CD4-positive, alpha-beta T cell treated with Interleukin-6 for 4 hours (primary cell): ENCODE measurements at places on chromosomes 7 and 10.
A peak's percentile ranks its signal among the peaks of the same experiment; 100 is the strongest.

- DNase-seq: no peak
Observed at GRCh38 chr7:49927631-49928030, 154.2 kb downstream of the VWC2 start.

- DNase-seq: no peak
Observed at GRCh38 chr7:157253850-157254249, 83.0 kb upstream of the DNAJB6 start.

DNA sequence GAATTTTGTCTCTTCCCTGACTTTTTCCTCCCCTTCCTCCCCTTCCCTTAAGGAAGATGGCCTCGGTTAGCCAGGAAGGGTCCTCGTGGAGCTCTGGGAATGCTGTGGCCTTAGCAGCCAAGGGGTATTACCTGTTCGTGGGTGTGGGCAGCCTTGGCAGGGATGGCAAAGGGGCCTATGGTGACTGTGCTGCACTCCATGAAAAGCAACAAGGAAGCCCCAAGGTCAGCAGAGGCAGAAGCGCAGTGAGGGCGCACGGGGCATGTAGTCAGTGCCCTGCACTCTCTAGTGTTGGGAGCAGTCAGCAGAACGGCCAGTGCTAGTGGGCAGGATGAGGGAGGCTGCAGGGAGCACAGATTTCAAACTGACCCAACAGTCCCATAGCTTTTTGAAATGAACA lies 191.8 kb downstream of the ADARB2 start:
- no peak for DNase-seq

GRCh38 chr7:55827577-55827976 lies 35.0 kb downstream of the SEPTIN14 start:
- no peak for DNase-seq

- no peak for DNase-seq
Observed at GRCh38 chr7:128017862-128018845, 13.1 kb downstream of the LRRC4 start.

- DNase-seq: no peak
Observed at GRCh38 chr7:96416116-96416515, 94.2 kb upstream of the SLC25A13 start.

DNA sequence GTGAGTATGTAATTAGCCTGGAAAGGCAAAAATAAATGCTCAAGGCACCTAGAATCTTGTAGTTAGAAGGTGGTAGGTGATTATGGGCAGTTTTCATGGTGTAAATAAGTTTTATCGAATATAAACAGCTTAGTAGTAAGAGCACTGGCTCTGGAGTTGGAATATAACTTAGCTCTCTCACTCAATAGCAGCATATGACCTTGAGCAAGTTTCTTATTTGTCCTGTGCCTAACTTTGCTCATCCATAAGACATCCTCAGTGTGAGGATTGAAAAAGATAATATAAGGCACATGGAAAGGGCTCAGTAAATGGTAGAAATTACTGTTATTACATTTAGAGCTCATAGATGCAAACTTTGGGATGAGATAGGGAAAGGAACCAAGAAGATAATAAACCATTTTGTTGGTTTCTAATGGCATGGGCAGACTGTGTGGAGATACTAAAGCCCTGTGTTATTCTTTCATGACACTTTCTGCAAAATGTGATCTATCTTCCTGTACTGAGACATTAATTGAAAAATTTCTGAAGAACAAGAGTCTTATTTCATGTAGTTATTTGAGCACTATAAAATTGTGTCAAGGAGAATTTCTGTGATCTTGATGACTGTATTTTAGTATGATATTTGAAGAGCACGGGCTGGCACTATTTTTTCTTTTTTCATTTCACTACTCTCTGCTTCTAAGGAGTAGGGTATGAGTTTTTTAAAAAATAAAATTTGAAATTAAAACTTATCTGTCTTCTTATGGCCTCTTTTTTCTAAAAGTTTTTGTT lies 3.1 kb downstream of the SLK start:
- DNase-seq: no peak

- DNase-seq: no peak
Observed at GRCh38 chr10:129375171-129375570, 91.9 kb upstream of the MGMT start.

DNA sequence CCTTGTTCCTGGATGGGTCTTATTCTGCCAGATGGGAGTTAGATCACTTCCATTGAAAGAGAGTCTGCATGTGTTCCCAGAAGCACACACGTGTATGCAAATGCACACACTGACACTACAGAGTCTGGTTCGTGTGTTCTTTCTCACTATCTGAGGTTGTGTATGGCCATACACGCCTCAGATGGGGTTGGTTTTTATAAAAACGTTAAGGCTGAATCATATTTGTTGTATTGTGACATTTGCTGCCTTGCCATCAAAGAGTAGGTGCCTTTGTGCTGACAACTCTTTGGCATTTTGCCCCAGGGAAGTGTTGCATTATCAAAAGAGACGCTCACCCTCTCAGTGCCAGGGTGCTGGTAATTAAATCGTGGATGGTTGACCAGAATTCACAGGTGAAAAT lies 37.7 kb upstream of the HDAC9 start:
- DNase-seq: no peak

- DNase-seq: no peak
Observed at GRCh38 chr10:58641095-58641531, 128.4 kb downstream of the BICC1 start.

DNA sequence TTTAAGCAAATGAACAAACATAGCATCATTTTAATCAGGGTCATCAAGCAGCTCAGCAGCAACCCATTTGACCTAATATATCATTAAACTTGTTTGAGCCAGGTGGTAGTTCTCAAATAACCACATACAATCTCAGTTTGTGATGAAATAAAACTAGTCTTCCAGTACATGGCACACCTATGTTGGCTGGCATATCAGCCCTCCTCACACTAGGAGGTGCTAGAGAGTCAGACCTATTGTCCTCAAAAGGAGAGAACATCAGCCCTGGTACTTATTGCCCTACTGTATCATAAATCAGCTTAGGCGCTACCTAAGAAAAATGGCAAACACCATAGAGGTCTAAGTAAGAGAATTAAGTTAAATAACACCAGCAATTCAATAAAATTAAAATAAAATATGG lies 81.7 kb downstream of the CABCOCO1 start:
- no peak for DNase-seq

GRCh38 chr7:140673774-140674155 lies 1.0 kb downstream of the ADCK2 start:
- DNase-seq: no peak

DNA sequence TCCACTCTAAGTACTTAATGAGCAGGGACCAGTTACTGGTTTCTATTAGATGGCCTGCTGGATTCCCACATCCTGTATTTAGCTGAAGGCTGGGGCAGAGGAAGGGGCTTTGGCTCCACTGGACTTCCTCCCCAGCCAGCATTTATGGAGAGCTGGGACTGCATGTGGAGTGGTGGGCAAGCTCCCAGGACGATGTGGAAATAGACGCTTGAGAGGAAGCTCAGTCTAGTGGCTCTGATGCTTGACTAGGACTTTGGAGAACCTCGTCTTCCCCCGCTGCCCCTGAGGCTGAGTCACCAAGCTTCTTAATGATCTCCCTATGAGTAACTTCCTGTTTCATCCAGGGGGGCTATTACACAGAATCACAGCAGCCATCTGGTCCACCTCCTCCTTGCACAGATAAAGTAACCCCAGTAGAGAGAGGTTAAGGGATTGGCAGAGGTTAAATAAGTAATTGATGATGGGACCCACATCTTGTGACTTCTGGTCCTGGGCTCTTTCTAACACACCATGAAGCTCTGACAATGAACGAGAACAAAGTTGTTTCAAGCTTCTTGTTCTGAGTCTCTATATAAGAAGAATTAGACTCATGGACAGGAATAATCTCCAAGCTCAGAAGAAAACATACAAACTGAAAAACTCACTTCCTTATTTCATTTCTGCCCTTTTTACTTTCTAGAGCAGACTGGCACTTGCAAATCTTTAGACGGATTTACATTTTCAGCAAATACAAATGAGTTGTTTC lies 126.2 kb downstream of the PRPF18 start:
- DNase-seq: peak; percentile 14

GRCh38 chr10:101529725-101530553 lies 58.1 kb downstream of the POLL start:
- no peak for DNase-seq

DNA sequence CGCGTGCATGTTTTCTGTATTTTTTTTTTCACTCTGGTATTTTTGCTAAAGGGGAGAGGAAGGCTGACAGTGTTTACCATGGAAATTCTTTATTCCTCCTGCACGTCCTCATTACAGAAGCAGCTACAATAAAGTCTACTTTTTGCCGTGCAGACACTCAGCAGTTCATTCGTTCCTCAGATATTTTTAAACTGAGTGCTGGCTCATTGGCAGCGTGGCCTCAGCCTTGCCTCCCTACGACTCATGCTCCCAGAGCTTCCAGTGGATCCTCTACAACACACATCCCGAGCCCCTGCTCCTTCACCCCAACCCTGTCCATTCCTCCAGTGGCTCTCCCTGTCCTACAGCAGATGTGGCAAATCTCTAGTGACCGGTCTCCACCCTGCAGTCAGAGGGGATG lies 239.2 kb upstream of the ZMIZ1 start:
- DNase-seq: no peak

GRCh38 chr10:70715853-70716795 lies 43.8 kb downstream of the ADAMTS14 start:
- DNase-seq: no peak

DNA sequence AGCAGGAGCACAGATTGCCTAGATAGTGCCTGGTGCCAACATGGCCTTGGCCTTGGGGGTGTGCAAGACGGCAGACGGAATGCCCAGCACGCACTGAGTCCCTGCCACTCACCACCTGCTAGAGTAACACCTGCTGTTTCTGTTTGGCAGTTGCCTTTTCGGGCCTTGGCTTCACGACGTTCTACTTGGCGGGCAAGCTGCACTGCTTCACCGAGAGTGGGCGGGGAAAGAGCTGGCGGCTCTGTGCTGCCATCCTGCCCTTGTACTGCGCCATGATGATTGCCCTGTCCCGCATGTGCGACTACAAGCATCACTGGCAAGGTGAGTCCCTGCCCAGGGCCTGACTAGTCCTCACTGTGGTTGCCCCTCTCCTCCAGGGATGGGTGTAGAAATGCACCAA lies 118.0 kb downstream of the PLPP4 start:
- DNase-seq: no peak

DNA sequence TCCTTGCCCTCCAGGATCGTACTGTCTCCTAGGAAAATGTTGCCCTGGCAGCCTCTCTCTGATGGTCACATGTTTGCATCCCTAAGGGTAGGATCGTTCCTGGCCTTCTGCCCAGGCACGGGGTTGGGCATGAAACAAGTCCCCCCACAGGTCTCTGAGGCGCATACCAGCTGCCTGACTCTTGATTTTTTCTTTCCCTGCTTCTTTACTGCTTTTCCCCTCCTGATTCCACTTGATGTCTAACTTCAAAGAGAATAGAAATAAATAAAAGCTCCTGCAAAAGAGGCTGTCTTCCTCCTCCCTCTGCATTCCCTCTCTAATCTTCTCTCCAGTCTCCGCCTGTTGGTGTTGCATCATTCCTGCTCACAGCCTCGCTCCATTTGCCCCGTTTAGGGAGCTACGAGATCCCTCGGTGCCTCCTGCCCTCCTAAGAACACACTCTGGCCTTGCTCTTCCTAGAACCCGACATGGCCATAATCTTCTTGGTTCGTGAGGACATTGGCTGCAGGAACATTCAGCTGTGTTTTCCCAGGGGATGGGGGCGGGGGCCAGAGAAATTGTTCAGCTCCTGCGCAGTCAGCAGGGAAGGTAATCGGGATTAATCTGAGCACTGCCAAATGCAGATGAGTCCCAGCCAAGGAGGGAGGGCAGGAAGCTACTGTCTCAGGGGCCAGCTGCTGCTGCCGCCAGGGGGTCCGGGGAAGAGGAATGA lies 26.0 kb downstream of the LEP start:
- DNase-seq: no peak

DNA sequence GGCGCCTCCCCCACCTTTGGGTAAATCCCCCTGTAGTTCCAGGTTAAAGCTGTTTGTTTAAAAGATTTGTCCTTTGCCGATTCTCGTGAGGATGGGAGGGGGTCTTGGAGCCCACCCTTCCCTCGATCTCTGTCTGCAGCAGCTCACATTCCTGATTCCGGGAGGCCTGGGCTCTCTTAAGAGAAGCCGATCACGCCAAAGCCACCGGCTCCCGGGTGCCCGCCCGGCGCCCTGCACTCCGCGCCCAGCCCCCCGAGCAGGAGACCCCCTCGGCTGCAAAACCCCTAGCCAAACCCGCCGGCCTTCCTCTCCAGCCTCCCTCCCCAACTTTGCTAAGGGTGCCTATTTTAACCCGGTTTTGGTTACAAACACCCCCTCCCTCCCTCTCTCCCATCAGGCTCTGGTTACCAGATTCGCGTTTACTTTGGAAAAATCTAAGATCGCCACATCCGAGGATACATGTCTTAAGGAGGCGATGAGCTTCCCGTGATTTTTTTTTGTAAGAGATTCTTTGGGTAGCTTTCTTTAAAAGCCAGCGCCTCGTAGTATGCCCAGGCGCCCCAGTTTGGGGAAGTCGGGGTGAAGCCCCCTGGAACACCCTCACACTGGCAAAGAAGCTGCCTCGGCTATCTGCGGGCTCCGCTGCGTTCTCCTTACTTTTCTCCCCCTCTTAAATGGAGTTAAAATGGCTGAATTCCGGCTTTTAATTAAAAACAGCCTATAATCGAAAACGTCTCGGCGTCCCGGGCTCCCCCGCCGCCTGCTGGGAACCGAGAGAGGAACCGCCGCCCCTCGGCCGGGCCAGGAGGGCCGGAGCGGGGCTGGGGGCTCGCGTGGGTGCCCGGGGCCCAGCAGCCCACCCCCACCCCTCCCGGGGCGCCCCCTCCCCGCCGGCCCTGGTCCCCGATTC lies 983 bp downstream of the TNRC18 start:
- no peak for DNase-seq

GRCh38 chr10:102461187-102462054 lies 10.1 kb upstream of the C10orf95 start:
- peak; percentile 96 for DNase-seq

DNA sequence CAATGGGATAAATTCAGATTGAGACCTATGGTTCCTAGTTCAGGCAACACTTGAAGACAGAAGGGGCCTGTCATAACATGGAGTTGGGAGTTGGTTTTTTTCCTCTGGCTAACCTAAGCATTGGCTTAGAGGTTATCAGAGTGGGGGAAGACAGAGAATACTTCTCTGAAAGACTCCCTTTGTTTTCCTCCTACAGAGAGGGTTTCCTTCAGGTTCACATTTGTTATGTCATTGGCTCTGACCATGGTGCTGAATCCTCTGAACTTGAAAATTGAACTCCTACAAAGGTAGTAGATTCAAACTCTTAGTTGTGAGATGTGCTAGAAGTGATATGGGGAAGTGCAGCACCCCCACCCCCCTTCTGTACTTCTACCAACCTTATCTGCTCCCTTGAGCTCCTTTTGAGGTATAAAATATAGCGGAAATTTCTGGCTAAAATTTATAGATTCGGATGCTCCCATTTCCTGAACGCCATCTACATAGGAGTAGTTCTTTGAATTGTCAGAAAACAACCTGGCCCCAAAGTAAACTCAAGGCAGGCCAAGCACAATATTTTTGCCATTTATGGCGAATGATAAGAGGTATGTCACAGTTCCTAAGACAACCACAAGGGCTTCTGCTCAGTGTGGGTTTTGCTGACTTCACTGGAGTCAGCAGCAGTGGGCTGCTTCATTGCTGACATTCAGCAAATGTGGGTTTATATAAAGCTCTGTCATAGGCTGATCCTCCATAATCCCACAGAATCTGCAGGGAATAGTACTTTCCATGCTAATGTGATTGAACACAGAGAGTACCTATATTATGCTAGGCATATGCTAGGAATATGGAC lies 131.6 kb upstream of the KLF14 start:
- DNase-seq: no peak
